ENCODE measurements at places on chromosomes 12 and 14. TPM values are rescaled to one million over a fixed set of nuclear protein-coding genes. Genes with fewer than 3 reads are reported as not detected.

Gene CLEC1B
- total RNA-seq: not detected

Gene CRIP1
- total RNA-seq: 883 TPM

Gene TAS2R31
- total RNA-seq: 1.7 TPM

Gene NUAK1
- not detected for total RNA-seq

Gene HOXC4
- total RNA-seq: 0.23 TPM

Gene AMDHD1
- 0.40 TPM for total RNA-seq

Data from activated CD4-positive, alpha-beta memory T cell treated with anti-CD3 and anti-CD28 coated beads, Interleukin-2, amount 10 ng/mL, durations not matched to agents 7 days and 5 days (primary cell).